ENCODE measurements at places on chromosomes 7 and 10.

DNA sequence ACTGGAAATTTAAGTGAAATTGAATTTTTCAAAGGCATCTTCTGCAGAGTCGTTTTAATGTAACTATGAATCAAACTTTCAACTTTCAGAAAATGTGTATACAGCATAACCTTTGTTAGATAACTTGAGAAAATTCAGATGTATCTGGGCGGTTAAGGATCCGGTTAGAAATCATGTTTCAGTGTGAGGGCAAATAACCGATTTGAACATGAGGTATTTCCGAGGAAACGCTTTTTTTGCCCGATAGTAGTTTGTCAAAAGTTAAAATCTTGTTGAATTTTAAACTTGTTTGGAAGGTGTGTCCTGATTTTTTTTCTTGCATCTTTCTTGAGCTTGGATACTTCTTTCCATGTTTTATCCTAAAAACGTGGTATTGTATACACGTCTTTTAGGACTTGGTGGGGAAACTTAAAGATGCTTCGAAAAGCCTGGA lies 1.3 kb upstream of the BMI1 start:
- no peak for DNase-seq

DNA sequence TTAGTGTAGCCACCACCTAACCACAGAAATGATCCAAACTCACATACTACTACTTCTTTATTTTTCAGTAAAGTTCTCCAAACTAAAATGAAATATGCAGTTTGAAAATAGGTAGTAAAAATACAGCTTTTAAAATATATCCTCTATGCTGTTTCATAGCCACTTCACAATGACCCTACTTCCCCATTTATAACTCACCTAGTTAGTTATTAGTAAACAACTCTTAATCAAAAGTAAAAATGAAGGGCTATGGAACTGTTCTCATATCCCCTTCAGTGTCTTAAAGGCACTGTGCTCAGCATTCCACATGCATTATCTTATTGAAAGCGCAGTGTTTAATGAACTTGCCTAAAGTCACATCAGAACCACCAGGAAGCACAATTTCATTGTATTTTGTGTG lies 43.5 kb downstream of the KMT2C start:
- DNase-seq = no peak

GRCh38 chr10:32271617-32272016 lies 75.3 kb downstream of the EPC1 start:
- DNase-seq = no peak

DNA sequence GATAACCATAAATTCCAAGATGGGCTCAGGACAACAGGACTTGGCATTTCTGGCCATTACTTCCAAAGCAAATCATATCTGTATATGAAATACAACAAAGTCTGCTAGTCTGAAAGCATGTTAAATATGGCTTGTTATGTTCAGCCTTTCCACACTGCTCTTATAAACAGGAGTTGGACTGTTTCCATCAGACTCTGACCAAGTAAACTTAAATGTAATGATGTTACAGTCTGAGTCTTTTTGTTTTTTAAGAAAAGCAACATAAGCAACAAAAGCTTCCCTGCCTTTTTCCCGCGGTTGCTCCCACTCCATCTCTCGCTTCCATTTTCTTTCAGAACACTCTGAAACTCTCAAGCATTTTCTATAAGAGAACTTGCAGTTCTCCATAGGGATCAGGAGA lies 8.1 kb upstream of the CDCA7L start:
- DNase-seq = no peak

Data from left renal cortex interstitium (tissue), 4 donors.